ENCODE measurements at places on chromosomes 3 and 15. TPM values are rescaled to one million over a fixed set of nuclear protein-coding genes. Genes with fewer than 3 reads are reported as not detected.

Gene FBN1
- total RNA-seq: 123 TPM

Gene CLEC3B
- total RNA-seq: not detected

Gene GOLGA8O
- 0.07 TPM for total RNA-seq

Gene SLC22A13
- total RNA-seq: not detected

Gene SATB1
- total RNA-seq: 0.89 TPM

Gene ZNF106
- 27.8 TPM for total RNA-seq

Gene GPR87
- total RNA-seq: 0.66 TPM

Gene RARRES1
- 1.8 TPM for total RNA-seq

Gene EAF2
- total RNA-seq: 8.3 TPM

Gene PRSS50
- not detected for total RNA-seq

Gene THSD4
- total RNA-seq: 5.3 TPM

Gene DNAH12
- 0.47 TPM for total RNA-seq

Gene TAGLN3
- 3.2 TPM for total RNA-seq

Gene TEX9
- total RNA-seq: 4.3 TPM

Gene C15orf39
- total RNA-seq: 8.5 TPM

Gene TMEM45A
- 41.0 TPM for total RNA-seq

Gene ANKRD63
- total RNA-seq: not detected

Gene ZNF197
- total RNA-seq: 6.8 TPM

Gene SKOR1
- 0.12 TPM for total RNA-seq

Gene CCR5
- not detected for total RNA-seq

Gene LRRC58
- total RNA-seq: 40.0 TPM

Gene GRAMD1C
- 2.2 TPM for total RNA-seq

Gene GCSAM
- not detected for total RNA-seq

Gene DUOX2
- not detected for total RNA-seq

Gene ZNF80
- total RNA-seq: not detected

Gene PLA2G4E
- not detected for total RNA-seq

Gene DUOXA2
- 0.05 TPM for total RNA-seq

Gene CNTN4
- total RNA-seq: not detected

Gene FAM227B
- 6.5 TPM for total RNA-seq

Gene MYZAP
- total RNA-seq: 7.9 TPM

Gene COL7A1
- total RNA-seq: 17.0 TPM

Gene RAD51
- total RNA-seq: 10.5 TPM

Gene CD47
- 184 TPM for total RNA-seq

Gene NDUFB5
- 237 TPM for total RNA-seq

Gene MED12L
- 0.15 TPM for total RNA-seq

Gene RNF7
- total RNA-seq: 117 TPM

Gene ZSCAN29
- total RNA-seq: 28.1 TPM

Gene ACOX2
- 18.5 TPM for total RNA-seq

Gene REC114
- not detected for total RNA-seq

Gene PAK6
- total RNA-seq: 13.0 TPM

Gene PLA2G4D
- total RNA-seq: 0.10 TPM

Gene LRRN1
- 1.6 TPM for total RNA-seq

Gene C2CD4A
- total RNA-seq: 0.05 TPM

Gene LIPH
- 1.4 TPM for total RNA-seq

Gene CACNA1D
- not detected for total RNA-seq

Gene MAGEL2
- not detected for total RNA-seq

Gene SNX22
- total RNA-seq: 0.20 TPM

Gene CCDC39
- not detected for total RNA-seq

Gene POMGNT2
- 17.1 TPM for total RNA-seq

Gene TMEM207
- total RNA-seq: not detected

Gene XYLB
- 2.2 TPM for total RNA-seq

Gene LRRC49
- 6.5 TPM for total RNA-seq

Gene SOX14
- not detected for total RNA-seq

Gene FRMD4B
- total RNA-seq: 0.25 TPM
